Metanephros (tissue), 2 donors: ENCODE measurements at places on chromosomes 11 and 22. TPM values are rescaled to one million over a fixed set of nuclear protein-coding genes. Genes with fewer than 3 reads are reported as not detected.

The SMDT1 gene
- 30.0 TPM for total RNA-seq

The DEFB131B gene
- total RNA-seq = not detected

The OR56A1 gene
- total RNA-seq = 0.12 TPM

The SERHL2 gene
- total RNA-seq = 2.7 TPM

The MS4A4E gene
- total RNA-seq = 1.3 TPM

The LMNTD2 gene
- 2.3 TPM for total RNA-seq

The SHANK2 gene
- 72.7 TPM for total RNA-seq

The CPT1B gene
- total RNA-seq = 20.6 TPM

The RIC3 gene
- total RNA-seq = 11.2 TPM
